ENCODE measurements at places on chromosomes 2 and 18.

- DNase-seq, result no peak
These were observed 16.5 kb upstream of the MARCO start for GRCh38 chr2:118925476-118925875.

- no peak for DNase-seq
These were observed 11.0 kb upstream of the TXNDC2 start for GRCh38 chr18:9874728-9875127.

GRCh38 chr2:241895427-241895711 lies 25.8 kb downstream of the RTP5 start:
- DNase-seq, result no peak

DNA sequence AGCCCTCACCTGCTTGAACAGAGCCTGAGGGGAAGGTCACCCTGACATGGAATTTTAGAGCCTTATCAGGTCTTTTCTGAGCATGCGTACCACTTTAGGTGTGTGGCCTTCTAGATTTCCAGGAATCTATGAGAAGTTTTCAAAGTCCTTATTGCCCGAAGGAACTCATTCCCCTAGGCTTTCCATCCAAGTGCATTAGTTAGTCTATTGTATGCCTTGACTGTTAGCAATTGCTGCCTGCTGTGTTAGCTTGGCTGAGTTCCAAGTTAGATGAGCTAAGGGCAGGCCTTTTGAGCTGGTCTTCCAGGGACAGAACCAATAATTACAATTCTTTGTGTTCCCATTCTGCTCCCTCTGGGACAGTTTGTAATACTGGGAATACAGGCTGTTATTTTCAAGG lies 30.8 kb upstream of the PUM2 start:
- DNase-seq, result no peak

GRCh38 chr2:160322320-160322719 lies 122.2 kb upstream of the ITGB6 start:
- DNase-seq, result no peak

GRCh38 chr2:56682397-56682760 lies 498.6 kb downstream of the CCDC85A start:
- DNase-seq, result no peak

DNA sequence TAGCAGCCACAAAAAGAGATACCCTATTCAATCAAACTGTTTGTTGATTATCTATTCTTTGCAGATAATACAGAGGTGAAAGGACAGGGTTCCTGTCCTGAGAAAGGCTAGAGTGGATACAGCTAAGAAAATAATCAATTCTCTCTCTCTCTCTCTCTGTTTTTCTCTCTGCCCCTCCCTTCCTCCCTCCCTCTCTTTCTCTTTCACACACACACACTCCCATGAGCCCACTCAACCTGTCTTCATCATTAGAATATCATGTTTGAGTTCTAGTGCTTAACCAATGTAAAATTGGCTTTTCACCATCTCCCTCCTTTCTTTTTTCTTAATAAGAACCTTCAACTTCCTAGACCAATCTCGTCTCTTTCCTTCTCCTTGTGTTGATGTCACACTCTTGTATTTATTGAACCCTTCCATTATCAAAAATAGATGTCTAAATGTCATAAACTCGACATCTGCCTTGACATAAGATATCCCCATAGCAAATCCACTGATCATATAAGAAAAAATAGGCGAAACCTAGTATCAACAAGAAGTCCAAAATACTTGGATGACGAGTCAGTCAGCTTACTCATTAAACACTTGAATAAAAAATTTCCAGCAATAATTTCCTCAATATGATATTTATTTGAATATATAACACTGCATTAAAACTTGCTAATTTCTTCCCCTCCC lies 42.8 kb upstream of the CYTIP start:
- no peak for DNase-seq

GRCh38 chr18:54465502-54465901 lies 107.8 kb downstream of the C18orf54 start:
- DNase-seq, result no peak

DNA sequence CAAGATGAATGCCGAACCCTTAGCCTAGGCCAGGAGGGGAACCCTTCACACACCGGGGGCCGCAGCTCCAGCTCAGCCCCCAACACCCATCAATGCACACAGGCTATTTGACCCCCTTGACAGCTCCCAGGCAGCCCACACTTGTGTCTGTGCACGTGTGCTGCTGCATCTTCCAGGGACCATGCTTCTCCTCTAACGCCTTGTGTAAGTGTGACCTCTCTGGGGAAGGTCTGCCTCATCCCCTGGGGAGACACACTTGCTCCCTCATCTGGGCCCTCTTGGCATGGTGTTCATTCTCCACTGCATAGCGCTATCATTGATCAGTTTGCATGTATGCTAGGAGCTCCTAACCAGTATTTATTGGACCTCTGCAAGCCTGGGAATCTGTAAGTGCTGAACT lies 120.0 kb upstream of the FHL2 start:
- no peak for DNase-seq

DNA sequence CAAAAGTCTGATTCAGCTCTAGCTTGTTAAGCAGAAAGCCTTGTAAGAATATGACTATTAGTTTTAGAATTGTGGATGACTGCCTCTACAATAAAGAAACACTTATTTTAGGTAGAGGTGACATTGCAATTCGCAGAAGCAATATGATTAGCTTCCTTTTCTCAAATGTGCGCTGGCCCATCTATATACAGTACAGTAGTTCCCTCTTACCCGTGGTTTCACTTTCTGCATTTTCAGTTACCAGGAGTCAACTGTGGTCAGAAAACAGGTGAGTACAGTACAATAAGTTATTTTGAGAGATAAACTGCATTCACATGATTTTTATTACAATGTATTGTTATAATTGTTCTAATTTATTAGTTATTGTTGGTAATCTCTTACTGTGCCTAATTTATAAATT lies 405.1 kb downstream of the GPD2 start:
- DNase-seq, result no peak

GRCh38 chr2:188952901-188953300 lies 21.3 kb upstream of the COL3A1 start:
- DNase-seq, result no peak

DNA sequence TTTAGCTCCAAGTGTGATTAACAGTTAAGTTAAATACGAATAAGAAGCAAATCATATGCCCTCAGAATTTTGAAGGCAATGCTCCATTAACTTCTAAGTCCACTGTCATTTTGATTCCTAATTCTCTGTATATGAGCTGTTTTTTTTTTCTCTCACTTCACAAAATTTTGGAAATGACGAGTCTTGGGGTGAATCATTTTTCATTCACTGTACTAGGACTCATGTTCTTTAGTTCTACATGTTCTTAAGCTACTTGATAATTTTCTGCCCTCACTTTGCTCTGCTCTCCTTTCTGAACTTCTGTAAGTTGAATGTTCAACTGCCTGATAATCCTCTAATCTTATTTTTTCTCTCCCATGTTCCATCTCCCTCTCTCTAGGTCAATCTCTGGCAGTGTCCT lies 141.0 kb downstream of the THADA start:
- no peak for DNase-seq

- DNase-seq, result no peak
These were observed 27.6 kb upstream of the CDC42EP3 start for GRCh38 chr2:37698931-37699481.

DNA sequence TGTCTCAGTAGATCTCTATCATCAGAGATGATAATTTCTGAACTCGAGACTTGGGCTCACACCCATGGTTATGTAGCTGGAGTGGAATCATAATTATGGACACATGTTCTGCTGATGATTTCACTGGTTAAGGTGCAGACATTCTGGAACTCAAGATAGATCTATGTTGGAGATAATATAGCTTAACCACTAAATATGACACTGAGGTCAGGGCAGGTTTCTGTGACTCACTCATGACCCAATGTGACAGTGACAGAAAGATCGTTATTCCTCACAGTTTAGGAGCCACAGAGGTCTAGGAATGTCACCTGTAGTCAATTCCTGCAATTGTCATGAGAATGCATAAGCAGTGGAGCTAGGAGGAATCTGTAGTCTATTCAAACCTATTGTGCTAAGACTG lies 828.6 kb downstream of the TRIB2 start:
- DNase-seq, result no peak

GRCh38 chr18:23938043-23938756 lies 76.4 kb upstream of the TTC39C start:
- no peak for DNase-seq

Measured in Caco-2 (cell line).